ENCODE measurements at places on chromosomes 6 and 20. TPM values are rescaled to one million over a fixed set of nuclear protein-coding genes. Genes with fewer than 3 reads are reported as not detected.
A peak's percentile ranks its signal among the peaks of the same experiment; 100 is the strongest.

Gene BACH2
- total RNA-seq, result 9.3 TPM

- DNase-seq, result no peak
Measured at GRCh38 chr6:153215242-153215641, 84.2 kb upstream of the RGS17 start.

GRCh38 chr6:77228279-77228678 is 235.0 kb downstream of the HTR1B start:
- no peak for DNase-seq

GRCh38 chr6:140566781-140567277 is 1192.4 kb upstream of the CITED2 start:
- DNase-seq, result no peak

GRCh38 chr20:57082357-57082945 is 184.0 kb downstream of the BMP7 start:
- no peak for DNase-seq

Gene ZNF217
- 37.8 TPM for total RNA-seq

GRCh38 chr6:139324301-139324555 is 32.4 kb upstream of the TXLNB start:
- DNase-seq, result no peak

Gene MANEA
- 5.1 TPM for total RNA-seq

Gene CDC5L
- total RNA-seq, result 14.5 TPM

Gene ESR1
- total RNA-seq, result 0.59 TPM

DNA sequence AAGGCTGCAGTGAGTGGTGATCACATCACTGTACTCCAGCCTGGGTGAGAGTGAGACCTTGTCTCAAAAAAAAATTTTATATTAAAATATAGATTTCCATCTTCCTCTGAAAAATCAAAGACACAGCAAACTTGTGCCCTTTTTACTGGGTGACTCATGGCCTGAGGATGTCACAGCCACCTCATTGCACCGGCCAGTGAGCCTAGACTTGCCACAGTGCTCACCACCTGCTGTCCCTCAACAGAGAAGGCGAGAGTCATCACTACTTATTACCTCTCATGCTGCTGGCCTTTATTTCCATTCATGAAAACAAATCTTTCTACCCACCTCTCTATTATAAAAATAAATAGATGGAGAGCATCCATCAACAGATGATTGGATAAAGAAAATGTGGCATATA is 295.8 kb downstream of the PREX1 start:
- DNase-seq, result no peak

Gene LINC00237
- not detected for total RNA-seq

DNA sequence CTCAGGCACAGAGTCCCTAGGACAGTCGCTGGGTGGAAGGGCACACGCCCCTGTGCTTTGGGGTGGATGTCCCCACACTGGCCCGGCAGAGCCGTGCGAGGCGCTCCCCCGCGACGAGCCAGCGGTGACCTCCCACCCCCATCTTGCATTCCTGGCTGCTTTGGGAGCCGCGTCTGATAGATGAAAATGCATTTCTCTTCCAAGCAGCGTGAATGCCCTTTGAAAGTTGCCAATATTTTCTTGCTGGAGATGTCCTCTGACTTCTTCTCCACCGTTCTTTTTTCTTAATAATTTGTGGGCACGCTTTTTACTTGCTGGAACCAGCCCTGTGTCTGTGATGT is 29.9 kb downstream of the COL20A1 start:
- no peak for DNase-seq

DNA sequence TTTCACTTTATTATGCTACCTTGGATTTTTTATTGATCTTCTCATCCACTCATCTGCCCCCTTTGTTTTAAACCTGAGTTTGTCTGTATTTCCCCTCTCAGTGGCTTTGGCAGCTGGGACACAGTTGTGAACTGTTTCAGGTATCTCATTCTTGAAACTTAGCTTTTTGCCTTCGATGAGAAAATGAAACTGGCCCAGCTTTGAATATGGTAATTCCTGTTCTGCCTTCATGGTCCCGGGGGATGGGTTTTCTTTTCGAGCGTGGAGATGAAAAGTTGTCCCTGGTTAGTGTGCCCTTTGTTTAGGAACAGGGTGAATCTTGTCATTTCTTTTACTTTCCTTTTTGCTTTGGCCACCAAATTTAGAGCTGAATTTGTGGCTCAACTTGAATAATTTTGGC is 25.6 kb downstream of the DHX35 start:
- no peak for DNase-seq

GRCh38 chr6:118504611-118505010 is 43.5 kb upstream of the PLN start:
- no peak for DNase-seq

Gene MAP1LC3A
- total RNA-seq, result 293 TPM

DNA sequence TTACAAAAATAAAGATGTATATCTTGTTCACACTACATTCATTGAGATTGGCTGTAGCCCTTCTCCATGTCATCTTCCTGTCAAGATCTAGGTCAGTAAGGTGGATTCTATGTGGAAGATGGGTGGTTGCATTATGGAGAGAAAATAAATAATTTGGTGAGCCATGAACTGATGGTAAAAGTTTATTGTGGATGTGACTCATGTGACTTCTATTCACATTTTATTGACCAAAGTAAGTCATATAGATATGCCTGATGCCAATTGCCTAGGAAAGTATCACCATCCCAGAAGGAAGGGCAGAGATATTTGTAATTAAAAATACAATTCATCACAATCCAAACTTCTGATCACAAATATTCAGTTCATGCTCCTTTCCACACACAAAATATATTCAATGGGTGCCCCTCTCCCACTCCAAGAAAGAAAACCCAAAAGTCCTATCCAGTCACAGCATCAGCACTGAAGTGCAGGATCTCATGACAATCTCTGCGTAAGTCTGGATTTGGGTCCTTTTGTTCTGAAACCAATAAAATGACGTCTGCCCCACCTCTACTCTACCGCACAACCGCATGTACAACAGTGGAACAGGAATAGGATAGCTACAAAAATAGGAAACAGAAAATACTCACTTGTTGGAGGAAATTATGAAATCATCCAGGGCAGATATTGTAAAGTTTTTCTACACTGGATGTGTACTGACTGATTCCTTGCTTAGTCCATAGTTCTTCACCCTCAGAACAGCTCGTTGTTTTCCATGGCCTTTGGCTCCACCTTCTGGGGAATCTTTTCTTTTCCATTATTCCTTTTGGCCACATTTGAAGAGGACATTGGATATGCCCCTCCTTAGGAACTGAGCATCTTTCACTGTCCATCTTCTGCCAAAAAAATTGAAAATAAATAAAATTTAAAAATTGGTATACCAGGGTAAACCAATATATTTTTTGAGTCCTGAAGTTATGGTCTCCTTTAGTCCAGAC is 16.1 kb upstream of the SLC17A3 start:
- no peak for DNase-seq

DNA sequence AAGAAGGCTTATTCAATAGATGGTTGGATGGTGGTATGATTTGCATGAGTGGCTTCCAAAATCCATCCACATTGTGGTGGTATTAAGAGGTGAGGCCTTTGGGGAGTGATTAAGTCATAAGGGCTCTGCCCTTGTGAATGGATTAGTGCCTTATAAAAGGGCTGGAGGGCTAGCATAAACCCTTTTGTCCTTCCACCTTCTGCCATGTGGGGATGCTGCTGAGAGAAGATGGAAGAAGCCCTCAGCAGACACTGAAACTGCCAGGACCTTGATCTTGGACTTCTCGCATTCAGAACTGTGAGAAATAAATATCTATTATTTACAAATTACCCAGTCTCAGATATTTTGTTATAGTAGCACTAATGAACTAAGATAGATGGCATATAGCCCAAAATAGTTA is 27.8 kb upstream of the SRPK1 start:
- DNase-seq, result no peak

DNA sequence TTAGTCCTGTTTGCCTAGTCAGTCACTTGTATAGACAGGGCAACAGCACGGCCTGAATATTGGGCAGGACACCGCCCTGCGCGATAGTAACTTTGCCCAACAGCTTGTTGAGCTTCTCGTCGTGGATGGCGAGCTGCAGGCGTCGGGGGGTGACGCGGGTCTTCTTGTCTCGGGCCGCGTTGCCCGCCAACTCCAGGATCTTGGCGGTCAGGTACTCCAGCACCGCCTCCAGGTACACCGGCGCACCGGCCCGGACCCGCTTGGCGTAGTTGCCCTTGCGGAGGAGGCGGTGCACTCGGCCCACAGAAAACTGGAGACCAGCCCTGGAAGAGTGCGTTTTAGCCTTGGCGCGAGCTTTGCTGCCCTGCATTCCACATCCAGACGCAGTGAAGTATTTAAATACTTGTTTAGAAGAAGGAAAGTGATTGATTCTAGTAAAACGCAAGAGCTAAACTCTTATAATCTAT is 92.8 kb upstream of the BTN3A2 start:
- no peak for DNase-seq

DNA sequence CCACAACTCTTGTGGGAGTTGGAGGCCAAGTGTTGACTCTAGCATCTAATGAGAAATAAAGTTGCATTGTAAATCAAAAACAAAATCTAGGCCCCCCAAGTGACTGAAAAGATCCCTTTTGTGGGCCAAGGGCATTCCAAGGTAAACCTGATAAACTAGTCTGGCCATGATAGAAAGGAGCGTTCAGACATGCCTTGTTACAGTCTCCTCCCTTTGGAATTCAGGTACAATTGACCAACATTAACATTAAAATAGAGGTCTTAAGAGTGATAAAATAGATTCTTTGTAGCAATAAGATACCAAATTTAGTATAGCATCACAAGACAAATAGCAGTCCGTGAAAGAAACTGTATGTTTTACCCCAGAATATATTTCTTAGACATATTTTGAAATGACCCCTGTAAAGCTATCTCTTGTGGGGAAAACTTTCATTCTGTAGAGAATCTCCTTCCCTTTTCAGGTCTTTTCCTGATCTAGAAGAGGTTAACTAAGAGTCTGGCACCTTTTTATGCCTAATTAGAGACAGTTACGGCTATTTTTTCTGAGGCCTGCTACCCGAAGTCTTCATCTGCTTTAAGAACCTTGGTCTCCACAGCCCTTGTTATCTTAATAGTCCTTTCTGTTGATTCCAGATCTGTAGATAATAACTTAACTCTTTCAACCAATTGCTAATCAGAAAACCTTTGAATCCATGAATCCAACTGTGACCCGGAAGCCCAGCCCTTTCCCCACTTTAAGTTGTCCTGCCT is 495.4 kb upstream of the MMS22L start:
- no peak for DNase-seq

DNA sequence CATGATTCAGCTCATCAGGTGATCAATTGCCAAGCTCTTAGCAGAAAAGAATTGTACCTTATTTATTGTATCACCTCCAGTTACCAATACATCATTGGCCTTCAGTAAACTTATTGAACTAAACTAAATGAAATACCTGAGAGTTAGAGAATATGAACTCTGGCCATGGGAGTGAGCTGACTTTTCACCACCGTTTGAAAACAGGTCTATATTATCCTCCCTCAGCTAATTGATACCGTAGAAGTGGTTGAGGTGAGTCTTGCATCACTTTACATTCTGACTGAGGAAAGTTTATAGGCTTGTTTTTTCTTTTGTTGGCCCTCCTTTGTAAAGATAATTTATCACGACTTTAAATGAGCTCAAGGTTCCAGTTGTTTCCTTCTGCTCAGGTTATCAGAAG is 52.5 kb upstream of the ADGRG6 start:
- DNase-seq, result no peak

- DNase-seq, result no peak
Measured at GRCh38 chr6:2988094-2988425, 11.6 kb upstream of the NQO2 start.

DNA sequence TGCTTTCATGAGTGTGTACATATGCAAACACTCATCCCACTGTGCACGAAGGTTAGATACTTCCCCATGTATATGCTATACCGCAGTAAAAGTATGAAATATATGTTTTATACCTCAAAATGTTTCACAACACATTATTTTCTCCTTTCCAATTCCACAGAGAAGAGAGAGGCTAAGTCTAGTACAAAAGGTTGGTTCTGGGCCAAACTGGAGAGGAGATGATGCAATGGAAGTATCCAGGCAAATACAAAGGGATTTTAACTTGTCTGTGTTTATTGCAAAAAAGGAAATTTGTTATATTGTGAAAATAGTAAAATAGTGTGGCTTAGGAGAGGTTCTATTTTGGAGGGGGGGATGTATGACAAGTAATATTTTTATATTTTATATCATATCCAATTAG is 112.6 kb downstream of the PLCB1 start:
- DNase-seq, result no peak

- no peak for DNase-seq
Measured at GRCh38 chr6:170159022-170159965, 131.6 kb downstream of the DLL1 start.

DNA sequence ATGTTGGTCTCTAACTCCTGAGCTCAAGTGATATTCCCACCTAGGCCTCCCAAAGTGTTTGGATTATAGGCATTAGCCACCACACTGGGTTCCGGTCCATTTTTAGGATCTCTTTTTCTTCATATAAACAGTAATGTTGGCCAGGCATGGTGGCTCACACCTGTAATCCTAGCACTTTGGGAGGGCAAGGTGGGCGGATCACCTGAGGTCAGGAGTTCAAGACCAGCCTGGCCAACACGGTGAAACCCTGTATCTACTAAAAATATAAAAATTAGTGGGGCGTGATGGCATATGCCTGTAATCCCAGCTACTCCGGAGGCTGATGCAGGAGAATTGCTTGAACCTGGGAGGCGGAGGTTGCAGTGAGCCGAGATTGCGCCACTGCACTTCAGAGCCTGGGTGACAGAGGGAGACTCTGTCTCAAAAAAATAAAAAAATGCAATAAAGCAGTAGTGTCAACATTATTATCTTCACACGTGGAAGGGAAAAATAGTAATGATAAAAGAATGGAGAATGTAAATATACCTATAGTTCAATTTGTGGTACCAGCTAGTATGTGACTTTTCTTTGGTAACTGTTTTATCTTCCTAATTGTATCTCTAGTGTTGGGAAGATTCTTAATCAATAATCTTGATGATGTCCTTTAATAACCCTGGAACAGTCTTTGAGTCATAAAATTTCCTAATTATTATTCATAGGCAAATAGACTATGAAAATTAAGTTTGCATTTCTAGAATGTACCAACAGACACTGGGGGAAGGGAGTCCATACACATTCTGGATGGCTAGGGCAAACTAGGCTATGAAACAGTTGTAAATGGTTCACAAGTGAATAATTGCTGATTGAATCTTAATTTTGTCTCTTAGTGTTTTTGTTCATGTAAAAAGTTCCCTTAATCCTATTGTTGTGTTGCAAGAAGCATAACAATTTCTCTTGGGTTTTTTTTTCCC is 3.6 kb downstream of the PARD6B start:
- DNase-seq, result peak; percentile 9

DNA sequence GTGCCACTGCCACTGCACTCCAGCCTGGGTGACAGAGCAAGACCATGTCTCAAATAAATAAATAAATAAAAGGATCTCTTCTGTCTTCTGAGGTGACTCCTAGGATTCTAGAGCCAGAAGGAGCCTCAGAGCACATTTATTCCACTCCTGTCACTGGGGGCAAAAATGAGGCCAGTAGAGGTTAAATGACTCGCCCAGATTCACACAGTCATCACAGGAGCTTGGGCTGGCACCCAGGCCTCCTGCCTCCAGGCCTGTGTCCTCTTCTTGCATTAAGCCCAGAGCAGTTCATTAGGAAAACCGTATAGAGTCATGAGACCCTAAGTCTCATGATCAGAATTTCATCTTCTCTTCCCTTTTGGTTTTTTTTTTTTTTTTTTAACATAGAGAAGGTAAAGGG is 243.3 kb downstream of the NRN1 start:
- no peak for DNase-seq

Measured in lower leg skin (tissue), 4 donors.